ENCODE measurements at places on chromosomes 3 and 15. TPM values are rescaled to one million over a fixed set of nuclear protein-coding genes. Genes with fewer than 3 reads are reported as not detected.

- H3K4me1 ChIP-seq: no peaks in the 10 kb centered on the region
- DNase-seq: no peak
- no peak overlapping the region for H3K27ac ChIP-seq
- no peak overlapping the region for H3K4me3 ChIP-seq
Observed at GRCh38 chr3:123376451-123377242, 72.2 kb downstream of the ADCY5 start.

ANKRD34C gene
- polyA plus RNA-seq: not detected

DNA sequence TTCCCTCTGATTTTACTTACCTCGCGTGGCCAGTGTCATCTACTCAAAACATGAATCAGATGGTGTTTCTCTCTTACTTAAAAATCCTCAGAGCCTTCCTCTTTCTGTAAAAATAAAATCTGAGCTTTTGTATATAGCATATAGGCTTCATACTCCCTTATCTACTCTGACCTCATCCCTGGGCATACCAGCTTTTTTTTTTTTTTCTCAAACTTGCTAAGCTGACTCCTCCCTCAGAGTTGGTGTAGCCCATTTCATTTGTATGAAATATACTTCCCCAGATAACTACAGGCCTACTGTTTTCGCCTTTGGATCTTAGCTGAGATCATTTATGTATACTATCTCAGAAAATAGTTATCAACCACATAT, 648.9 kb upstream of the ALCAM start:
- H3K27me3 ChIP-seq: no peaks in the 10 kb centered on the region
- H3K4me3 ChIP-seq: no peak overlapping the region
- no peak for DNase-seq
- no peaks in the 10 kb centered on the region for H3K4me1 ChIP-seq
- no peak overlapping the region for H3K27ac ChIP-seq

DNA sequence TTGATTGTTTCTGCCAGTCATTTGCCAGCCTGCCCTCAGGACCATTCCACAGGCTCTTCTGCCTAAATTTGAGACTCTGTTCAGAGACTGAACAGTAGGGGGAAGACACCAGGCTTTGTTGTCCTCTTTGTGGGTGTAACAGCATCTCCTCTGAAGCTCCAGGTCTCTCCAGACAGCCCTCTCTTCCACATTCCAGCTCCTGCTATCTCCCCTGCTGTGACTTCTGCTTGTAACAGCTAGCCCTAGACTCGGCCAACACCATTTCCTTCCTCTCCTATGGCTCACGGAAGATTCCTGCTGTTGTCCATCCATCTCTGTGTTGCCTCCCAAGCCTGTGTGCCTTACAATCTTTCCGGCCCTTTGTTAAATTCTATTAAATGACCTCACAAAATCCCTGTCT, 40.2 kb downstream of the SUCLG2 start:
- no peak for DNase-seq
- H3K27ac ChIP-seq: no peak overlapping the region
- no peaks in the 10 kb centered on the region for H3K4me1 ChIP-seq

DNA sequence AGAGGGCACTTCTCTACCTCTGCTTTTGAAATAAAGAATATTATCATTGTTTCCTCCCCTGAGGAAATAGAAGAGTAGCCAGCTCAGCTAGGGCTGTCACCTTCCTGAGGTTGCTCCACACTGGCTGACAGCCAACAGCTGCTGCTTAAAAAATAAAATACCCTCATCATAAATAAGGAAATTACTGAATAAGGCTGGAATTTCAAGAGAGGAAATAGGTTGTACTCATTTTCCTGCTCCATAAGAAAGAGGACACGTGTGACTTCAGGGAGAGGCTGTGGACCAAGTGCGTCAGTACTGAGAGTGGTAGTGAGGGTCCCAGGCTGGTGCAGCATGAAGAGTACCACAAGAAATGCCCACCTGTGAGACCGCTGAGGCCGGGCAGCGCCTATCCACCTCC, 8.1 kb upstream of the C2CD4B start:
- H3K4me1 ChIP-seq: no peaks in the 10 kb centered on the region
- H3K36me3 ChIP-seq: no peaks in the 10 kb centered on the region
- no peaks in the 10 kb centered on the region for H3K27me3 ChIP-seq
- no peak overlapping the region for H3K27ac ChIP-seq

DIS3L gene
- 25.3 TPM for polyA plus RNA-seq

LRTM1 gene
- polyA plus RNA-seq: not detected

DNA sequence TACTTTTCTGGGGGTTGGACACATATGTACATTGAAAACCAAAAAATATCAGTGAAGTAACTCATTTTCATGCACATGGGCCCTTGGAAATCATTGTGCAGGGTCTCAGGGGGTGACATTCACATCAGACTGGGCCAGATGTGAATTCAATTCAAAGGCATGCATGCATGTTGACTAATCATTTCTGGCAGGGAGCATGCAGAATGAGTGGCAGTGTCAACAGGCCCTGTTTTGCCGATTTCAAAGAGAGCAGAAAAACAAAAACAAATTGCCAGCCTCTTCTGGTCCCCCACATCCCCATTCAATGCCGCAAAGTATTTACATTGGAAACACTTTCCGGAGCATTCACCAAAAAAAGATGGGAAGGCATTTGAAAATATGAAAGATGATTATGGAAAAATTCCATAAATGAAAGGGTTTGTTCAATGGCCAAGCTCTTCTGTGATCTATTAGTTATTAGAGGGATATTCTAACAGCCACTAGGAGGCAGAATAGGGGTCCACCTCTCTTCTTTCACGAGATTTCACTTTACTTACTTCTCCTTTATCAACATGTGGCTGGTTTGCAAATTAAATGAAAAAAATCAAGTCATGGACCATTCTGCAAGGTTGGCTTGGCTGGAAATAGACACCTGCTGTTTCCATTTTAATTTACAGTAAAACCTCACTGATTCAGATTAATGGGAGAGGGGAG, 119.9 kb upstream of the FEZF2 start:
- no peaks in the 10 kb centered on the region for H3K36me3 ChIP-seq
- DNase-seq: no peak
- H3K4me1 ChIP-seq: no peaks in the 10 kb centered on the region
- H3K4me3 ChIP-seq: no peak overlapping the region

DNA sequence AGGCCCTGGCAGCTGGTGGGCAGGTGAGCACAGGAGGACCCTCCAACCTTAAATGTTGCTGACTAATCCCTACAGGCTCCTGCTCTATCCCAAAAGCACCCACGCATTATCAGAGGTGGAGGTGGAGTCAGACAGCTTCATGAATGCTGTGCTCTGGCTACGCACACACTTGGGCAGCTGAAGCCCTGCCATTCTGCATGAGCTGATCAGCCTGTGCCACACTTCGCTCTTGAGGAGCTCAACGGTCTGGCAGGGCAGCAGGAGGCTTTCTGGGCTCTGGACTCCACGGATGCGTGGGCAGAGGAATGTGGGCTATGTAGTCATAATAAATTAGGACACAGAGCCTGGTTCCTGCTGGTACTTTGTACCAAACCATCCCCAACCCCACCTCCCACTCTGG, 6.1 kb downstream of the MST1 start:
- H3K4me1 ChIP-seq: no peaks in the 10 kb centered on the region
- no peak overlapping the region for H3K4me3 ChIP-seq
- no peak overlapping the region for H3K27ac ChIP-seq
- no peak for DNase-seq
- peaks cover 9% of the 10 kb centered on the region for H3K36me3 ChIP-seq

DNA sequence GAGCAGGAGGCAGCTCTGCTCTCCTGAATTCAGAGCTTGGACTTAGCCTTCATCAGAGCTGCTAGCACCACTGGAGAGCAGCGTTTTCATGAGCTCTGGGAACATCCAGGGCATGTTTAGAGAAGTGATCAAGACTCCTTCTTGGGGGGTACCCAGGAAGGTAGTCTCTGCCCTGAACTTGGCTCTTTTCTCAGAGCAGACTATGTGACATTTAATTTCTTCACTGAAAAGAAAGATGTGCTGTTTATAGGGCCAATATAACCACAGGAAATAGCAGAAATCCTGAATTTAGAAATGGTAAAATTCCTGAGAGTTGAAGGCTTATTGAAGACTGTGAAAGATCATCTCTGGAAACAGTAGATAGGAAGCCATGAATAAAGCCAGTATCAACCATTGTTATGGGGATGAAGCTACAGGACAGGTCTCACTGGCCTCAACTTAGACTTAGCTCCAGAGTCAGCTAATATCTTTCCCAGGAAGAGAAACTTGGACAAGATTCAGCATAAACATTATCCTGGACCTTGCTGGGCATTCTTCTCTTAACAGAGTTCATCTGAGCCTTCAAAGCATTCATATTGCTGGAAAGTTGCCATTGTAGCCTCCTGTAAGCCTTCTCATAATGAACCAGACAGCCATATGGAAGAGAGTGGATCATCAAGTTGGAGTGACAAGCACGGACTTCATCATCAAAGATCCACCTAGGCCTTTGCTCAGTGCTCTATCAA, 386.6 kb upstream of the THBS1 start:
- DNase-seq: no peak
- no peaks in the 10 kb centered on the region for H3K36me3 ChIP-seq
- H3K4me3 ChIP-seq: no peak overlapping the region
- H3K4me1 ChIP-seq: no peaks in the 10 kb centered on the region
- no peaks in the 10 kb centered on the region for H3K27me3 ChIP-seq

MUC4 gene
- polyA plus RNA-seq: not detected

GABRR3 gene
- not detected for polyA plus RNA-seq

GRCh38 chr3:60079076-60079475, 1029.3 kb upstream of the CFAP20DC start:
- DNase-seq: peak; percentile 72
- H3K4me3 ChIP-seq: peak overlapping the region; percentile 54
- H3K36me3 ChIP-seq: no peaks in the 10 kb centered on the region
- H3K27ac ChIP-seq: peak overlapping the region; percentile 86
- no peaks in the 10 kb centered on the region for H3K27me3 ChIP-seq

DNA sequence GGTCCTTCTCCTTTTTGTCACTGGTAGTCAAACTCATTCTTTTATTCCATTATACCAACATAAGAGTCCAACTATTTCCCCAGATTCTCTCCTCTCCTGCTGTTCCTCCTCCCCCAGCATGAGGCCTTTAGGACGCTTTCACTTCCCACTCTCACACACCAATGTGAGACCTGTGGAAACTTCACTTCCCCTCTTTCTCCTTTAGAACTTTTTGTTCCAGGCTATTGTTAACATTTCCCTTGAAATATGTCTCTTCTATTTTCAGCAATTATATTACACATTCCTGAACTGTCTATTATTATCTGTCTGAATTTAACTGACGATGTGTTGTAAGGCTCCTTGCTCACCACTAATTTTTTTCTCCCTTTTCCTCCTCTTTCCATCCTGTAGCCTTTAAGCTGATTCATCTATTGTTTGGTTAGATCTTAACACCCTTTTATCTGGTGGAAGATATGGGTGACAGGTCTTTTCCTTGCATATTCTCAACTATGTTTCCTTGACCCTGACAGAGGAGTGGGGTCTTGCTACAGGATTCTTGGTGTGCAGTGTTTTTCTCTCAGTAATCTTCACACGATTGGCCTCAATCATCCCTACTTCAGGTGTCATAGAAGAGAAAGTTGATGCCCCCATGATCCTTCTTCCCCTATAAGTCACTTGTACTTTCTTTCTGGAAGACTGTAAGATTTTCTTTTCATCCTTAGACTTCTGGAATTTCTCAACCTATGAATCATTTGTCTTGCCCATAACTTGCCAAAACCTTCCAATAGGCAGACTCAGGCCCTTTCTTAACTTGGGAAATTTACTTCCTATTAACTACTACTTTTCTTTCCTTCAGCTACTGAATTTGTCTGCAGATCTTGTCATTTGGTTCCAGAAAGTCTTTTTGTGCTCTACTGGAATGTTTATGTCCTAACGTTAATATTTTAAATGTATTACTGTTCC, 5.9 kb downstream of the CYP19A1 start:
- no peak overlapping the region for H3K4me3 ChIP-seq
- no peaks in the 10 kb centered on the region for H3K36me3 ChIP-seq
- H3K4me1 ChIP-seq: no peaks in the 10 kb centered on the region
- no peaks in the 10 kb centered on the region for H3K27me3 ChIP-seq
- DNase-seq: no peak
- no peak overlapping the region for H3K27ac ChIP-seq

CLCN2 gene
- polyA plus RNA-seq: 1.1 TPM

GRCh38 chr3:99131876-99132275, 230.4 kb upstream of the DCBLD2 start:
- H3K27me3 ChIP-seq: no peaks in the 10 kb centered on the region
- H3K27ac ChIP-seq: no peak overlapping the region
- H3K4me3 ChIP-seq: no peak overlapping the region
- H3K4me1 ChIP-seq: no peaks in the 10 kb centered on the region
- no peaks in the 10 kb centered on the region for H3K36me3 ChIP-seq

GRCh38 chr3:104673981-104674380, 692.7 kb upstream of the ALCAM start:
- no peak for DNase-seq
- H3K4me1 ChIP-seq: no peaks in the 10 kb centered on the region
- H3K27me3 ChIP-seq: no peaks in the 10 kb centered on the region
- no peaks in the 10 kb centered on the region for H3K36me3 ChIP-seq
- H3K4me3 ChIP-seq: no peak overlapping the region

GRCh38 chr3:125108833-125109535, 53.2 kb upstream of the HEG1 start:
- H3K4me3 ChIP-seq: no peak overlapping the region
- H3K27ac ChIP-seq: no peak overlapping the region
- H3K27me3 ChIP-seq: no peaks in the 10 kb centered on the region
- no peaks in the 10 kb centered on the region for H3K4me1 ChIP-seq

DNA sequence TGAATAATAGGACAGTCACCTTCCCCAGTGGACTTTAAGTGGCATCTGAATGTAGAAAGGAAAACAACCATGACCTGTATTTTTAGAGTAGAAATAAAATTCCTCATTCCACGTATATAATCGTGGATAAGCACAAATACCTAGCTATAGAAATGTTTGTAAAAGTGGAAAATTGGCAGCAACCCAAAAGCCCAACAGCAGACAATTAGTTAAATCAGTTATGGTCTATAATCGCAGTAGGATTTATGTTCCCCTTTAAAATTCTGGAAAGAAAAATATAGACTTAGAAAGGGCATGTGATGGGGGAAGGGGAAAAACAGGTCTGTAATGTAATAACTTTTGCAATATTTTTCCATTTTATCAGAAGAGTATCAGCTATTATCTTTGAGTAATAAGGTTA, 241.9 kb upstream of the ST8SIA2 start:
- H3K4me1 ChIP-seq: no peaks in the 10 kb centered on the region
- H3K36me3 ChIP-seq: peaks cover 47% of the 10 kb centered on the region
- no peak for DNase-seq
- no peaks in the 10 kb centered on the region for H3K27me3 ChIP-seq
- no peak overlapping the region for H3K4me3 ChIP-seq

- no peaks in the 10 kb centered on the region for H3K27me3 ChIP-seq
- no peaks in the 10 kb centered on the region for H3K4me1 ChIP-seq
- DNase-seq: no peak
- H3K36me3 ChIP-seq: no peaks in the 10 kb centered on the region
- no peak overlapping the region for H3K4me3 ChIP-seq
Observed at GRCh38 chr15:39414201-39414600, 166.7 kb upstream of the THBS1 start.

CEP19 gene
- 10.7 TPM for polyA plus RNA-seq

DNA sequence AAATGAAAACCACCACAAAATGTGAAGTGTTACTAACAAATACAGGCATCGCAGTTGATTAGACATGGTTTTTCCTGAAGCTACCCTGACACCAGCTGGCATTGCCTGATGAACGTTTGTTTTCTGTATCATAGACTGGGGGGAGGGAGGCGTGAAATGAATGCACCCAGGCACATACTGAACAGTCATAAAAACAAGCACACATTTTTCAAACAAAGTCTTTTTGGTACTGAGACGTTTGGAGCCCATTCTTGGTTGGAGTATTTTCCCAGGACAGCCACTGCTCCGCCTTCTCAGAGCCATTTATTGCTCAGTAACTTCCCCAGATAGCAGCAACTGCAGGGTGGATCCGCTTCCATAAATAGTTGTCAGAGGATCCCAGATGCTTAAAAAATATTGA, 52.4 kb downstream of the KLF13 start:
- DNase-seq: no peak
- H3K4me3 ChIP-seq: no peak overlapping the region
- H3K27ac ChIP-seq: peak overlapping the region; percentile 36

Measured in naive thymus-derived CD4-positive, alpha-beta T cell (primary cell).